ENCODE measurements at places on chromosomes 12 and 14.

- peak; percentile 68 for DNase-seq
Measured at GRCh38 chr14:55129428-55130195, 560 bp downstream of the LGALS3 start.

DNA sequence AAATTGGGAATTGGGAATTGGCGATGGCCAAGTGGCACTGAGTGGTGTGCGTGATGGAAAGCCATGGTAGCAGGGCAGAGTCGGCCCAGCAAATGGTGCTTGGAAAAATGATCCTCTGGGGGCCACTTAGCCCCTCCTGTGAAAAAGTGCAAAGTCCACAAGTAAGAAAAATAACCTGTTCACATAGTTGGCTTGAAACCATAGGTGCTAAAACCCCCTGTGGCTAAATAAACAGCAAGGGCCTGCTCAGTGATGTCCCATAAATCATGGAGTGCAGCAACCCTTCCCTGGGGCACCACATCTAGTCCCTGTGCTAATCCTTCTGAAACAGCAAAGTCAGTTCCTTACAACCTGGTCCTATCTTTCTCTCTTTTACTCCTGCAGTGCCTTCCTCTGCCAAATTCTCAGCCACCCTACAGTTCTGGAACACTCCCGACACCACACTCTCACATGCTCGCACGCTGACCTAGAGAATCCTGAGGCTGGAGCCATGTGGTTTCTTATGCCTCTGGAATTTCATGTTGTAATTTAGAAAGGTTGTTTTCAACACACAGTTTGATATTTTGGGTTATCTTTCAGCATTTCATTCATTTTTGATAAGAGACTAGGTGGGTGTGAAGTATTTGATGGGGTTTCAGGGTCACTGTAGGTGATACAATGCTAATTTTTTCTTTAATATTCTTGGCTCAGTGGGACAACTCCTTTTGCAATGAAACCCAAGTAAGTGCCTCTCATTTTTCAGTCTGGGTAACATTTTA is 123.6 kb downstream of the SMOC1 start:
- DNase-seq, result no peak

GRCh38 chr12:121522971-121523370 is 57.9 kb downstream of the KDM2B start:
- DNase-seq, result no peak

DNA sequence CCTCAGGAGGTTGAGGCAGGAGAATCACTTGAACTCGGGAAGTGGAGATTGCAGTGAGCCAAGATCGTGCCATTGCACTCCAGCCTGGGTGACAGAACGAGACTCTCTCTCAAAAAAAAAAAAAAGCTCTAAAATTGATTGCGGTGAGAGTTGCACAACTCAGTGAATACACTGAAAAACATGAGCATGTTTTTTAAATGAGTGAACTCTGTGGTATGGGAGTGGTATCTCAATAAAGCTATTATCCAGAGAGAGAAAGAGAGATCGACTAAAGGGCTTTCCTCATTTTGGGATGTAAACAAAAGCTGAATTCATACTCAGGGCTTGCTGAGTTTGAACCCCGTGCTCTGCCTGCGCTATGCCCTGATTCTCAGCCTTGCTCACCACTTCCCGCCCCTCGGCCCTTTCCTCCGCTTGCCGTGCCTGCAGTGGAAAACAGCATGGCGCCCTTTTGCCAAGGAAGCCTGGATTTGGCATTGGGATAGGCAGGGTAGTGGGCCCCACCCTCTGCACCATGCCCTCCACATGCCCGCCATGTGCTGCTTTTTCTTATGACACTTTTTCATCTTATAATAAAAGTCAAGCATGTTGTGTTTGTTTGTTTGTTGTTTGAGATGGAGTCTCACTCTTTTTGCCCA is 102.5 kb downstream of the LGMN start:
- no peak for DNase-seq

- DNase-seq, result no peak
Measured at GRCh38 chr12:42213023-42213422, 25.0 kb downstream of the YAF2 start.

Data from uterus (tissue), 4 donors.